Lower leg skin (tissue), 4 donors: ENCODE measurements at places on chromosomes 13 and 19. TPM values are rescaled to one million over a fixed set of nuclear protein-coding genes. Genes with fewer than 3 reads are reported as not detected.

DNA sequence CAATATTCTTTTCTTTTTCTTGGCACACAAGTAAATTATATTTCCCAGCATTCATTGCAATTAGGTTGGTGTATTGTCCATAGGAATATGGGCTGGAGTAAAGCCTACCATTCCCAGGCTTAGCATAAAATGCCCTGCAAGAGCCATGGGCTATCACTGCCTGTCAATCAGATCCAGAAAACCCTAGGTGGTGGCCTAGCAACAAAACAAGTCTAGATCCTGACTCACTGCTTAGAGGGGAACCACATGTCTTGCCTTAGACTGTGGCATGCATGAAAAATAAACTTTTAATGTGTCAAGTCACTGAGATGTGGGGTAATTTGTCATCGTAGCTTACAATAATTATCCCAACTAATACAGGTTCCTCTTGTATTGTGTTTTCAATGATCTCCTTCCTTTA is 16.2 kb downstream of the SOX21 start:
- DNase-seq: no peak

GRCh38 chr13:49220036-49220855 is at the start of gene MLNR:
Gene MLNR (plus strand): TSS chr13:49220338. CDS start chr13:49220338, 0 bp downstream.
- no peak for DNase-seq

DNA sequence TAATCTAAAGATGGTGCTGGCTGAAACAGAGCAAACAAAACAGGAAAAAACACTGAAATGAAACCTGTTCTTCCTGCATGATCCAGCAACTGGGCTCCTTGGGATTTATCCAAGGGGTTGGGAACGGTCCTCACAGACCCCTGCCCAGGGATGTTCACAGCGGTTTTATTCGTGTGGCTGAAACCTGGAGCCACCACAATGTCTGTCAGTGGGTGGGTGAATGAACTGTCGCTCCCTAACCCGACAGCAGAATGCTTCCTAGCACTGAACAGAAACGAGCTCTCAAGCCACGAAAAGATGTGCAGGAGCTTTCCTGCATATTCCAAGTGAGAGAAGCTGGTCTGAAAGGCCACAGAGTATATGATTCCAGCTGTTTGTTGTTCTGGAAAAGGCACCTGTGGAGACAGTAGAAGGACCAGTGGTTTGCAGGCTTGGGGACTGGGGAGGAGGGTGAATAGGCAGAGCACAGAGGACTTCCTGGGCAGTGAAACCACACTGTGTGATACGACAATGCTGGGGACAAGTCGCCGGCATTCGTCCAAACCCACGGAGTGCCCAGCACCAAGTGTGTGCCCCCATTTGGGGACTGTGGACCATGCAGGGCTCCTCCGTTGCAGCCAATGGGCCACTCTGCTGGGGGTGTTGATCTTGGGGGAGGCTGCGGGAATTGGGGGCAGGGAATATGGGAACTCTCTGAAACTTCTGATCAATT is 73.9 kb downstream of the TEX29 start:
- DNase-seq: peak; percentile 82

GRCh38 chr19:43660971-43661360 is 9.0 kb downstream of the PLAUR start:
- DNase-seq: no peak

GRCh38 chr13:91304741-91305140 is 42.7 kb upstream of the MIR17HG start:
- DNase-seq: no peak

DNA sequence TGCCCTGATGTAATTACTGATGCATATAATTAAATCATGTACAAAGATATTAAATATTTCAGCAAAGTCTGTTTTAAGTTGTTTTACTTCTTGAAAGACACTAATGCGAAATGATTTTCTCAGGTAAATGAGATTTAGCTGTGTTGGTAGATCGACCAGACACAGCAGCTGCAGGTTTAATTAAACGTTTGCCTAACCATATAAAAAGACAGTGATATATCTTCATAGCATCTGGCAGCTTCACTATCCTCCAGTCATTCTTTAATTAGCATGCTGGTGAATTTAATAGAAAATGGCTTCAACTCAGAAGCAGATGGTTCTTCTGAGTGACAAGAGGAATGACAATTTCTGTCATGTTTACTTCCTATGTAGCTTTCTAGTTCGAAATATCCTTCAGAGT is 69.3 kb downstream of the NHLRC3 start:
- no peak for DNase-seq

DNA sequence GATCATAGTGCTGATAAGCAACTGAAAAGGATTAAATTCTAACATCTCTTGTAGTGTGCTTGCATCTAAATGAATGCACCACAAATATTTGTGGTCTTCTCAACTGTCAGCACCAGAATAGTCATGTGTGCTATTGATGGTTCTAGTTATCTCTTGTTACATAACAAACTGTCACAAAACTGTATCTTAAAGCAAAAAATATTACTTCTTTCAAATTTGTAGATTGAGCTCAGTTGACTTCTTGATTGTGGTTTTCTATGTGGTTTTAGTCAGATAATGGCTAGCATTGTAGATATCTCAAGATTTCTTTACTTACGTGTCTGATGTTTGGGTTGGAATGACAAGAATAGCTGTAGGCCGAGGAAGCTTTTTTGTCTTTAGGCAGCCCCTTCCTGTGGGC is 431.3 kb downstream of the SLITRK6 start:
- no peak for DNase-seq

DNA sequence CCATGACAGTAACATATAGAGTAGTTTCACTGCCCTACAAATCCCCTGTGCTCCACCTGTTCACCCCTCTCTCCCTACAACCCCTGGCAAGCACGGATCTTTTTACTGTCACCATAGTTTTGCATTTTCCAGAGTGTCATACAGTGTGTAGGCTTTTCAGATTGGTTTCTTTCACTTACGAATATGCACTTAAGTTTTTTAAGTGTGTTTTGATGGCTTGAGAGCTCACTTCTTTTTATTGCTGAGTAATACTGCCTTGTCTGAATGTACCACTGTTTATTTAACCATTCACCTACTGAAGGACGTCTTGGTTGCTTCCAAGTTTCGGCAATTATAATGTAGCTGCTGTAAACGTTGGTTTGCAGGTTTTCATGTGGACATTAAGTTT is 175.1 kb downstream of the ITGBL1 start:
- DNase-seq: no peak

DNA sequence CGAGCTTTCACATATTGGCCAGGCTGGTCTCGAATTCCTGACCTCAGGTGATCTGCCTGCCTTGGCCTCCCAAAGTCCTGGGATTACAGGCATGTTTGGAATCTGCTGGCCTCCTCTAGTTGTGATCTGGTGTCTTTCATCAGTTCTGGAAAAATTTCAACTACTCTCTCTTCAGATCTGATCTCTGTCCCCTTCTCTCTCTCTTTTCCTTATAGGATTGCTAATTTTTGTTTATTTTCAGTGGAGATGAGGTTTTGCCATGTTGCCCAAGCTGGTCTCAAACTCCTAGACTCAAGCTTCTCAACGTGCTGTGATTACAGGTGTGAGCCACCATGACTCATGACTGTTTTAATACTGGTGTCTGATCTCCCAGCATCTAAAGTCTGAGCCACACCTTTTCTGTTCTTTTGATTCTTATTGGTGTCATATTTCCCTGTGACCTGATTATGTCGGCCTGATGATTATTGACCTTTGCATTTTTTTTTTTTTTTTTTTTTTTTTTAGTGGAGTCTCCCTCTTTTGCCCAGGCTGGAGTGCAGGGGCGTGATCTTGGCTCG is 10.4 kb upstream of the NANOS2 start:
- no peak for DNase-seq

DNA sequence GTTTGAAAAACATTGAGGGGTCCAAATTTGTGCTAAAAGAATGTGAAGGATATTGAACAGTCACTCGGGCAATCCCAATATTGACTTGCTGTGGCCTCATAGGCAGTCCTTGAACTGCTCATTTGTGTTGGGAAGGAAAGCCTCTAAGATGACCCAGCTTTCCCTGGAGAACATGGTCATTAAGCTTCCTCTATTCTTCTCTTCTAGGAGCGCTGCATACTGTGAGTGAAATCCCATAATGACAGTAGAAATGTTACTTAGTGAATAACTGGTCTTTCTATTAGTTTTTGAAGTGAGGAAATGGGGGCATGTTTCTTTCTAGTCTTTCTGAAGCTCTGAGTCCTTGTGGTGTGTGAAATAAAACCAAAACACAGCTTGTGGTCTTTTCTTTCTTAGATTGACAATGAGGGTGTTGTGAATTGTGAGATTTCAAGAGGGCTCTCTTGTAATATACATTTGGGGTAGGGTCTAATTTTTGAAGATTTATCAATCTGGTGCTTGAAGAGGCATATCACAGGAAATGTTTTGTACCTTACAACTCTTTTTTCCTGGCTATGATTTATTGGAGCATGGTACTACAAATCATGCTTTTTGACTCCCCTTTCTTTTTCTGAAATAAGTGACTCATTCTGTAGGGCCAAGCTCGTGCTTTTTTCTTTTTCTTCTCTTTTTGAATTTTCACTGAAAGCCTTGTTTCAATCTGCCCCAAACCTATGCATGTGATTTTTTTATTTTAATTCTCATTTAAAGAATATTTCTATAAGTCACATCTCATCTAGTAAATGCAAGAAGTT is 250.8 kb downstream of the OXGR1 start:
- DNase-seq: no peak

DNA sequence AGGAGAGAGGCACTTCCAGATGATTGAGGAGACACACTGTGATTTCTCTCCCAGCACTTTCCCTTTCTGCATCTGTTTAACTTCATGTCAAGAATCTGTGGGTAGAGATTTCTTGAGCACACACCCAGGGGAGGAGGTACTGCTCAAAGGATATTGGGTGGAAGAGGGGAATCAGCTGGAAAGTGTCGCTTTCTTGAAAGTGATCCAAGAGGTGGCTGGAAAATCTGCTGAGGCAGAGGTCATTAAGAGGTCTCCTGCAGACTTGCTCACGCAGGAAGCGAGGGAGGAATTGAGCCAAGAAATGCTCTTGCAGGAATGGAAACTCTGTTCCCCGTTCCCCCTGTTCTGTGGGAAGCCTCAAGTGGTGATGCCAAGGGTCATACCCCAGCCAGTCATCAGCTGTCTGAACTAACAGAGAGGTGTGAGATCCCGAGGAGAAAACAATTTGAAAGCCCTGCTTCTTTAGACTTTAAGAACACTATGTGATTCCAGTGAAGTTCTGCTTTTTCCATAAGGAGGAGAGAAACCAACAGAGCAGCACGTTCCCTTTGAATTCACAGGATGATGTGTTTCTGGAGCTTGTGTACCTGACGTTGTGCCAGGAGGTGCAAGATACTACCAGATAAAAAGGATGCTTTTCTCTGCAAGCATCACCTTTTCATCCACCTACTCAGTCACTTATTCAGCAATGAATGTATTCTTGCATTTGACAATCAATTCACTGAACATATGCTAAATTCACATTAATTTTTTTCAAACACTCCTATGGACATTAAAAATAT is 163.4 kb upstream of the GPR12 start:
- DNase-seq: no peak

DNA sequence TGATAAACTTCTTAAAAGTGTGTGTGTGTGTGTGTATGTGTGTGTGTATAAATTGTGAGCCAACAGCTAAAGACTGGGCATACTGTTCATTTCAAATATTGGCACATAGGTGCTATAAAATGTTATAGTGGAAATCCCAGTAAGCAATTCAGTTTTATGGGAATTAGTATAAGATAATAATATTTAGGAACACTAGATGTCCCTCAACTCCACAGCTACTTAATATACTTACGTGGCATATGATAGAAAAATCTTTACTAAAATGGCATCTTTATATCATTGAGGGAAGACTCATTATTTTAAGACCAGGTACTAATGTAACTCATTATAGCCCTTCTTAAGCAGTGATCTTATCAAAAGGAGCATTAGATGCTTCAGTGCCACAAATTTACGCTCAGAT is 266.2 kb downstream of the MAB21L1 start:
- DNase-seq: no peak

- DNase-seq: no peak
Observed at GRCh38 chr19:5052515-5052914, 83.6 kb downstream of the KDM4B start.

DNA sequence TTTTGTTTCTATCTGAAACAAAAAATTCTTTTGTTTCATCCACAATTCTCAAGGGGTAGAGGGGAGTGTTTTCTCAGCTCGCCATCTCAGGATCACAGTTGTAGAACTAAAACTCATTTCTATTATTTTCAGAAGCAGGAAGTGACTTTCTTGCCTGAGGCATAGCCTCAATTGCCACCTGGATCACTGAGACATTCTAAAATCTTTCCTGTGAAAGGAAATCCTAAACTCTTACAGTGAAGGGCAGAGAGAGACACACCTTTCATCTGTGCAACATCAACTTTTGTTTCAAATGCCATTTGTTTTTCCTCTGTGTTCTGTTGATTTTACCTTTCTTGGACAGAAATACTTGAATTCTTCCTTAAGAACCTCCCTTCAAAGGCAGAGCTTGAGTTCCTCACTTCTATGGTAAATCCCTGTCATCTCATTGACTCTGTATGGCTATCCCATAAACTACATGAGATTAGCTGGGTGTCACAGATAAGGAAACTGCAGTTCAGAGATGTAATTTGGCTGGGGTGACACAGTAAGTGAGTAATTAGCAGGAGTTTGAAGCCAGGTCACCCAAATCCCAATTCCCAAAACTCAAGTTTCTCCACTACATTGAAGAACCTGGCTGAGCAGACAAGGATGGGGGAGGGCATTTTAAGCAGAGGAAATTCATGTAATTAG is 224.4 kb upstream of the HTR2A start:
- DNase-seq: no peak

GRCh38 chr19:47541518-47541917 is 26.7 kb upstream of the NAPA start:
- DNase-seq: no peak

- DNase-seq: no peak
Observed at GRCh38 chr13:41267106-41267505, 3.7 kb upstream of the MTRF1 start.

DNA sequence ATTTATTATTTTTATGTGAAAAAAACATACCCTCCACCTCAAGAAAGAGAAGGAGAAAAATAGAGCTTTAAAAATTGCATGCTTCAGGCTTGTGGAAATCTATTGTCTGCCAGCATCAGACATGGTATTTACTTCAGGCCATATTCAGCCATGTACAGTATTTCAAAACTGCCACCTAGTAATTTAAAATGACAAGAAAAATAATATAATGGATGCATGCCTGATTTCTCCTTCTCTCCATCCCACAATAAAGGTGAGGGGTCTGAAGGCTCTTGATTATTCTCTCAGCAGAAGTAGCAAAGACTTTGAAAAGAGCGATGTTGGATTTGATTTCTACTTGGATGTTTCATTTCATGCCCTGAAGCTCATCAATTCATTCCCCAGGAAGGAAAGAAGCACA is 250.7 kb downstream of the TBC1D4 start:
- DNase-seq: no peak

- DNase-seq: no peak
Observed at GRCh38 chr13:73065036-73065435, 6.2 kb downstream of the KLF5 start.

- DNase-seq: no peak
Observed at GRCh38 chr19:1259206-1259875, 9.8 kb upstream of the CIRBP start.

- DNase-seq: peak; percentile 87
Observed at GRCh38 chr19:39502640-39503417, 4.1 kb downstream of the DLL3 start.

GRCh38 chr13:43895940-43896339 is 16.2 kb downstream of the LACC1 start:
- no peak for DNase-seq

Gene SMIM44
- not detected for total RNA-seq

Gene ATP13A1
- 162 TPM for total RNA-seq

Gene PSG2
- total RNA-seq: not detected

Gene TMEM221
- 0.42 TPM for total RNA-seq

Gene DCT
- 44.5 TPM for total RNA-seq

Gene ZNF606
- 13.1 TPM for total RNA-seq

Gene B3GNT8
- total RNA-seq: 9.2 TPM

Gene ZBTB32
- not detected for total RNA-seq
